ENCODE measurements at places on chromosomes 16 and 17.

GRCh38 chr17:2825253-2825970 lies 29.2 kb downstream of the RAP1GAP2 start:
- no peak for DNase-seq

GRCh38 chr17:60049936-60050335 lies 28.8 kb downstream of the HEATR6 start:
- peak; percentile 21 for DNase-seq

DNA sequence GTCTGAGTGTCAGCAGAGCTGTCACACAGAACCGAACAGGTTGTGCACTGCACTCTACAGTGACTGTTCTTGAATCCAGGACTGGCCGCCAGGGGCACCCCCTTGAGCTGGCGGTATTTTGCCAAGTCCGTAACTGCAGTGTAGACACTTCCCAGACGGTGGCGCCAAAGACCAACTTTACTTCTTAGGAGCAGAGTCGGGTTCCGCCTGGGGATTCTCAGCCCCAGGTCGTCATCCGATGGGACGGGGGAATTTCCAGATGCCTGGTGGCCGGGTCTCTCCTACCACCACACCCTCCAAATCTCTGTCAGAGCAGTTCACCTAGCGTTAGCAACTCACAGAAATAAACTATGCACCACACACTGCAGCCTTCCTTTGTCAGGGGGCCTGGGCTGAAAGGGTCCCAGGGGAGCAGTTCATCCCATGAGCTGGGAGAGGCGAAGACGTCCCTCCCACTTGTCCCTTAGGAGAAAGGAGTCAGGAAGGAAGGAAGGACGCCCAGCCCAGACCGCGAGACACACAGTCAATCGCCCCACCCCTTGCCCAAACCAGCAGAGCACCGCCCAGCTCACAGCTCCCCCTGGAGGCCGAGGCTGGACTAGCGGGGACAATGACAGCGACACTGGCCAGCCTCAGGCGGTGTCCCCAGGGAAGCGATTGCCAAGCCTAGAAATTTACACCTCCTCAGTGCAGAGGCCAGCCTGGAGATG lies 7.4 kb upstream of the RIPOR1 start:
- peak; percentile 99 for DNase-seq

DNA sequence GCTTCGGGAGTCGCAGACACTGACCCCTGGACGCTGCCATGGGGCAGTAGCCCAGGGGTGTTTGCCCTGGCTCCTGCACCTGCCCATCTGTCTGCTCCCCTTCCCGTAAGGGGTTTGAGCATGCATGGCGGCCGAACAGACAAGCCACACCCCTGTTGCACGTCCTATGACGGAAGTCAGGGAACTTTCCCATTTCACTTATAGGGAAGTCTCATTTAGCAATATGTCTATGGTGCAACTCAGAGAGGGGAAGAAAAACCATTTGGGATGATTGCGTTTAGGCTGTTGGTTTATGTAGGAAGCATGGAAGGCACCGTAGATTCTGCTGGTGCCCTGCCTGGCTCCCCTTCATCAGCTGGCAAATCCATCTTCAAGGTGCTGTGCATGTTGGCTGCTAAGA lies 112.5 kb downstream of the HAPSTR1 start:
- no peak for DNase-seq

DNA sequence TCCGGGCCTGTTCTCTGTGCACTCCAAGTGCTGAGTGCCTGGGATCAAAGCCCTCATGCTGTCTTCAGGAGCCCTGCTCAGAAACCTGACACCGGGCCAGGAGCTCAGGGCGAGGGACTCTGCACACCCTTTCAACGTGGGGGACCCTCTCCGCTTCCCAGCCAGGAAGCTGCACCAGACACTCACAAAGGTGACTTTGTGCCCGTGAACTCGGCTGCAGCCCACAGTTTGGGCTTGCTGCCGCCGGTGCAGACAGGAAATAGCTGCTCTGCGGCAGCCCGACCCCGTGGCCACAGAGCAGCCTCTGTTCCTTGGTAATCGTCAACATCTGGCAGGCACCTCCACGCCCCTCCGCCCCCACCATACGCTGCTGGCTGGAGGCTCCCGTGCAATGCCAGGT lies 93.4 kb upstream of the METRNL start:
- peak; percentile 25 for DNase-seq

DNA sequence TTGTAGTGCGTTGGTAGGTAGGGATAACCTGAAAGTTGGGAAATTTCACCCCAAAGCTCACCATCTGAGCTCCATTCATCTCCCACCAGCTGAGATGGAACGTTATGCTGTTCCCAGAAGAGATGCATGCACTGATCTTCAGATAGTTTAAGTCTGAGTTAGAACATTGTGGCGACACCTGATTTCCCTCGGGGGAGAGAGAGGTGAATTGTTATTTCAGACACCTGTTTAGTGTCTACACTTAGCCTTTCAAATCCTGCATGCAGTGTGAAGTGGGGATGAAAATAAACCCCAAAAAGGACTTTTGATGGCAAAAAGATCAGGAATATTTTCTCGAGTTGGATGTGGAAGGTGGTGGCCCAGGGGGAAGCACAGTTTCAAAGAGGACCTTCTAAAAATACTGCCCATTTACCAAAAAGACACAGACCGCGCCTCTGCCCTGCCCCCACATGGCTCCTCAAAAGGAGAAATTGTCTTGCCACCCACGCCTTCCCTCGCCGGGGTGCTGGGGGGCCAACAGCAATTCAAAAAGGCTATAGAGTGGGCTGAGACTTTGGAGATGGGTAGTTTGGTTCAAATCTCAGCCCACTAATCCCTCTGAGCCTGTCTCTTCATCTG lies 11.4 kb downstream of the CIITA start:
- DNase-seq = no peak

DNA sequence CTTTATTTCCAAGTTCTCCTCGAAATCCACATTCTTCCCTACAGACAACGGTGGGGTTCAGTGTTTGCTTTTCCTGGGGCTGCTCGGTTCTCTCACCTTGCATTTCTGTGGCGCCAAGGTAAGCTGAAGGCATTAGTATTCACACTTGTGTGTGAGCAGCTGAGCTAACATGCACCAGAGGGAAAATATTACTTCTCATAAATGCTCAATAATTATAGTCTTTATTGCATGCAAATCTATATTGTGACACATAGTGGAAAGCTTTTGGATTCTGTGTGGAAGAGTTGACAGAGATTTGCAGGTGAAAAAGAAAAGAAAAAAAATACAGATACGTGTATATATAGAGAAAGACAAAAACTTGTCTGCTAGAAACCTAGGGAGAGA lies 411.8 kb downstream of the MAF start:
- DNase-seq = no peak

DNA sequence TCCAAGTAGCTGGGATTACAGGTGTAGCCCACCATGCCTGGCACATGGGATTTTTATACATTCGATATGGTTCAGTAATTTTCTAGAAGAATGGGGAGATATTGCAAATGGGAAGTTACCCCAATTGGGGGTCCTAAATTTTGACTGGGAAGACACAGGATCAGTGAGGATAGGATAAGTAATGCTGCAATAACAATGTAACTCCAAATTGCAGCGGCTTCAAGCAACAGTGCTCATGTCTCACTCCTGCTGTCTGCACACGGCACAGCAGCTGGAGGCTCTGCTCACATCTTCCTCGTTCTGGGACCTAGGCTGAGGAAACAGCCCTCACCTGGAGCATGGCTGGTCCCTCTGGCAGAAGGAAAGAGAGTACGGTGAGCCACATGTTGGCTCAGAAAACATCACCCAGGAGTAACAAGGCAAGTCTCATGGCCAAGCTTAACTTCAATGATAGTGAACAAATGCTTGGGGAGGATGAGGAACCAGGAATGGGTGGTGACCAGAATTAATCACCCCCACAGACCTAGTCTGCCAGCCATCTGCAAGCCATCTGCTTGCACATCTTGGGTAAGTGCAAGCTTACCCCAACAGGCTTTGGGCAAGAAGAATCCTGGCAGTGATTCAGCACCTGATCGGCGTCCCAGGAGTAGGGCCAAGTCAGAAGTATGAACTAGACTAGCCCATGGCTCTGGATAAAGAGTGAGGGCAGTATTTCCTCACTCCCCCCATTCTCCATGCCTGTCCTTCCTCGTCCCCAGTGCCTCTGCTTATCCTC lies 229.2 kb downstream of the COPRS start:
- DNase-seq = peak; percentile 11

DNA sequence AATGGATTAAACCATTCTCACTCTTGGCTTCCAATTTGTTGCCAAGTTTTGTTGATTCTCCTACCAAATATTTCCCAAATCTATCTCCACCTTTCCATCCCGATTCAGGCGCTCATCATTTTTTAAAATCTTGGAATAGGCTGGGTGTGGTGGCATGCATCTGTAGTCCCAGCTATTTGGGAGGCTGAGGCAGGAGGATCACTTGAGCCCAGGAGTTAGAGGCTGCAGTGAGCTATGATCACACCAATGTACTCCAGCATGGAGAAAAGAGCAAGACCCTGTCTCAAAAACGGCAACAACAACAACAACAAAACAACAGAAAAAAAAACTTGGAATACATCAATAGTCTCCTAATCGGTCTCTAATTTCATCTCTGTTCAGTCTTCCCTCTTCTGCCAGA lies 902 bp upstream of the NKIRAS2 start:
- DNase-seq = no peak

GRCh38 chr16:2752850-2753732 lies 653 bp downstream of the SRRM2 start:
- DNase-seq = peak; percentile 91

DNA sequence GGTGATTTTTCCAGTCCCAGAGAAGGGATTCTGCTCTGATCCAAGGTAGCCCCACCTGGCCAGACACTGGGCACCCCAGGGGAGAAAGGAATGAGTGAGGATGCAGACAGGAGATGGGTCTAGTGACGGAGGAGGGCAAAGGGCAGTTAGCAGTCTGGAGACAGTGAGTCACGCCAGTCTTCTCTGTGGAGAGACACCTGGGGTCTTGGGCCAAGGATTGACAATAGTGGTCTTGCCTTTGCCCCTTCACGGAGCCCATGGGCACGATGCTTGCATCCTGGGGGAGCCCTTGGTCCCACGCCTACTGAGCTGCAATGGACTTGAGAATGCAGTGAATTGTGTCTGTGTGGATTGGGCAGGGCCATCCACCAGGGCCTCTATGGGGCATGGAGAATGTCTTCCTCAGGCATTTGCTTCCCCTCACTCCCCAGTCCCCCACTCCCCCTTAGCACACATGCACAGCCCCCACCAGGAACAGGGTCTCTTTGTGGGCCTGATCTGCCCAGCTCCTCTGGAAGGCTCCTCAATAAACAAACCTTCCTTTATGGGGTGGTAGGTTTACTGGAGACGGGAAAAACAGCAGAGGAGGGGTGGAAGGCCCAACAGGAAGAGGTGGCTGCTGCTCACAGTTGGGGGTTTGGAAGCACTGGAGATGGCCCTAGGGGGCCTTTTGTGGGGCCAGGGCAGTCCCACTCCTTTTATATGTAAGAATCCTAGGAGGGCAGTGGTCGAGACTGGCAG lies 1.4 kb downstream of the CHAD start:
- no peak for DNase-seq

DNA sequence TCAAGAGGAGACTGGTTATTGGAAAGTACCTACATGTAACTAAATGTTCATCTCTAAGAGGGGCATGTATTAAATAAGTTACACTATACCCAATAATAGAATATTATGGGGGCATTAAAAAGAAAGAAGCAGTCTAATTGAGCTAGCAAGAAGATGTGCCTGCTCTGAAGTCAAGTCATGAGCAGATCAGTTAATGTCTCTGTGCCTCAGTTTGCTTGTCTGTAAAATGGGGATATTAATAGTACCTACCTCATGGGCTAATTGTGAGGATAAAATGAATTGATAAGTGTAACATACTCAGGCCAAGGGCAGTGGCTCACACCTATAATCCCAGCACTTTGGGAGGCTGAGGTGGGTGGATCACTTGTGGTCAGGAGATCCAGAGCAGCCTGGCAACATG lies 3.0 kb downstream of the CNGB1 start:
- no peak for DNase-seq

GRCh38 chr17:46044989-46045388 lies 45.9 kb downstream of the STH start:
- no peak for DNase-seq

DNA sequence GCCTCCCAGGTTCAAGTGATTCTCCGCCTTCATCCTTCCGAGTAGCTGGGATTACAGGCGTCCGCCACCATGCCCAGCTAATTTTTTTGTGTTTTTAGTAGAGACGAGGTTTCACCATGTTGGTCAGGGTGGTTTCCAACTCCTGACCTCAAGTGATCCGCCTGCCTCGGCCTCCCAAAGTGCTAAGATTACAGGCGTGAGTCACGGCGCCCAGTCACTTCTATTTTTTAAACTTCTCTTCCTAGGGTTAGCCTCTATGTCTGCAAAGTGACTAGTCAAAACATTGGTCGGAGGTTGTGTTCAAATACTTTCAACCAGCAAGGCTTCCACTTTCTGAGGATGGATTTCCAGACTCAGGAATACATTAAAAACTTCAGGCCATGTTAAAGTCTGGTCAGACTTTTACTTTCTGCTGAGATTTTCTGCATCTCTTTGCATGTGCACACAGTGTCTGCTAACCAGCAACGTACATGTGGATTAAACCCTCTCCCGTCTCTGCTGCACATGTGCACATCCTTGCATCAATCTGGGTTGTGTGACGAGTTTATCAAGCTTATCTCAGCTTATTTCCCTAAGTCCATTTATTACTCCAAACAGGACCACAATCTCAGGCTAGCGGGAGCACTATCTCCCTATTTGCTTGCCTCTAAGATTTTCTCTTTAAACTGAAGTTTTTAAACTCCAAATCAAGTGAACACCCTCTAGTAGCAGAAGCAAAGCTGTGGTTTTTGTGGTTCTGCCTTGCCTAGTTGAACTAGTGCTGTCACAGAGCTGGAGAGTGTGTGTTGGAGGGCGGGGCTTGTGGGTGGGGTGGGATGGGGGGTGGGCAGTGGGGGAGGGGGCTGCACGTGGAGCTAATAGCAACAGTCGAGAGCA lies 525.2 kb upstream of the GOT2 start:
- DNase-seq = no peak

- peak; percentile 94 for DNase-seq
These were observed 7.6 kb upstream of the NXPH3 start for GRCh38 chr17:49567871-49568694.

GRCh38 chr16:72985995-72986394 lies 61.9 kb downstream of the ZFHX3 start:
- no peak for DNase-seq

GRCh38 chr17:7292194-7292593 lies 2.2 kb downstream of the YBX2 start:
- no peak for DNase-seq
